KG1 (cell line): ENCODE measurements at places on chromosomes 5 and 9.
A peak's percentile ranks its signal among the peaks of the same experiment; 100 is the strongest.

- DNase-seq, result peak; percentile 62
Observed at GRCh38 chr5:10635257-10635866, 71.5 kb downstream of the ANKRD33B start.

DNA sequence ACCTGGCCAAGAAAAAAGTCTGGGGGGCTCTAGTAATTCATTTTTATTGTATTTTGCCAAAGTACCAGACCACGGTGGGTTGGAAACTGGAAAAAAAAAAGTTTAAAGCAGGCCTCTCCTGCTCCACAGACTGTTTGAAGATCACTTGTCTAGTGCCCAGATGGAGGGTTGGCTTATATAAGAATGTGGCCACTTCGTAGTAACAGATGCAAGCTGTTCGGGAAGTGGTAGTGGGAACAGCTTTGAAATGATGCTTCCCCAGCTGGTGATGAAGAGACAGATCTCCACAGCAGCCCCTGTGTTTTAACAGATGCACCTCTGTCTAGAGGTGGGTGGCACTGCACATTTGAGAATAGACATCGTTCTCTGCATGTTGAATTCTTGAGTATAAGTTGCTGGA lies 54.3 kb upstream of the DMRT3 start:
- no peak for DNase-seq

- no peak for DNase-seq
Observed at GRCh38 chr5:62395210-62395950, 8.3 kb downstream of the DIMT1 start.

DNA sequence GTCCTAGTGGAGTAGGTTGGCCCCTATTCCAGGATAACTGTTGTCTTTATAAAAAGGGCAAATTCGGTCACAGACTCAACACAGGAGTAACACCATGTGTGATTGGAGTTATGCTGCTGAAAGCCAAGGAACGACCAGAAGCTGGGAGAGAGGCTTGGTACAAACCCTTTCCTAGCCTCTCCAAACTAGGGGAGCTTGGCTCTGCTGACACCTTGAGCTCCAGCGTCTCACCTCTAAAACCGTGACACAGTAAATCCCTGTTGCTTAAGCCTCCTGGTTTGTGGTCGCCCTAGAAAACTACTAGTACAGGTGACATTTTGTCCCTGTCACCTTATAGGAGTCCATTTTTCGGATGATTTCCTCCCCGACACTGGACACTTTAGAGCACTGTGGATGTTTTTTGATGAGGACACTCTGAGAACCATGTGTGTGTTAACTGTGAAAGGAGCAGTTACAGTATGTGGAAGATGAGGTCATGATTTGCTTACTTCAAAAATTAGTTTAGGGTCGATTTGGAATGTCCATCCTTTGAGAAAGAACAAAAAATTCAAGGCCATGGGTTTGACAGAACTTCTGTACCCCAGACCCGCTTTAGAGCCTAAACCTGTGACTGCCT lies 167.0 kb downstream of the PDZD2 start:
- no peak for DNase-seq

- DNase-seq, result no peak
Observed at GRCh38 chr5:157076558-157076957, 17.6 kb upstream of the HAVCR1 start.

DNA sequence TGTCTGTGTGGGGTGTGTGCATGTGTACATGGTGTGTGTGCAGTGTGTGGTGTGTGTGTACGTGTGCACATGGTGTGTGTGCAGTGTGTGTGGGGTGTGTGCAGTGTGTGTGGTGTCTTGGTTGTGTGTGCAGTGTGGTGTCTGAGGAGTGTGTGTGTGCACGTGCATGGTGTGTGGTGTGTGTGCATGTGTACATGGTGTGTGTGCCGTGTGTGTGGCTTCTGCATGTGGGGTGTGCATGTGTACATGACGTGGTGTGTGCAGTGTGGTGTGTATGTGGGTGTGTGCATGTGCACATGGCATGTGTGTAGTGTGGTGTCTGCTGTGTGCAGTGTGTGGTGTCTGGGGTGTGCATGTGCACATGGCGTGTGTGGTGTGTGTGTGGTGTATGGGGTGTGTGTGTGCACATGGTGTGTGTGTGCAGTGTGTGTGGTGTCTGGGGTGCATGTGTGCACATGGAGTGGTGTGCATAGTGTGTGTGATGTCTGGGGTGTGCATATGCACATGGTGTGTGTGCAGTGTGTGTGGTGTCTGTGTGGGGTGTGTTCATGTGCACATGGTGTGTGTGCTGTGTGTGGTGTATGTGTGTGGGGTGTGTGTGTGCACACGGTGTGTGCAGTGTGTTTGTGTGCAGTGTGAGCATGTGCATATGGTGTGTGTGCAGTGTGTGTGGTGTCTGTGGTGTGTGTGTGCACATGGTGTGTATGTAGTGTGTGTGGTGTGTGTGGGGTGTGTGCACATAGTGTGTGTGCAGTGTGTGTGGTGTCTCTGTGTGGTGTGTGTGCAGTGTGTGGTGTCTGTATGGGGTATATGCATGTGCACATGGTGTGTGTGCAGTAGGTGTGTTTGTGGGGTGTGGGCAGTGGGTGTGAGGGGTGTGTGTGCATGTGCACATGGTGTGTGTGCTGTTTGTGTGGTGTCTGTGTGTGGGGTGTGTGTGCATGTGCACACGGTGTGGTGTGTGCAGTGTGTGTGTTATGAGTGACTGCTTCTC lies 40.6 kb upstream of the ZNG1F start:
- DNase-seq, result no peak

GRCh38 chr9:127183814-127184582 lies 61.6 kb upstream of the ANGPTL2 start:
- no peak for DNase-seq

DNA sequence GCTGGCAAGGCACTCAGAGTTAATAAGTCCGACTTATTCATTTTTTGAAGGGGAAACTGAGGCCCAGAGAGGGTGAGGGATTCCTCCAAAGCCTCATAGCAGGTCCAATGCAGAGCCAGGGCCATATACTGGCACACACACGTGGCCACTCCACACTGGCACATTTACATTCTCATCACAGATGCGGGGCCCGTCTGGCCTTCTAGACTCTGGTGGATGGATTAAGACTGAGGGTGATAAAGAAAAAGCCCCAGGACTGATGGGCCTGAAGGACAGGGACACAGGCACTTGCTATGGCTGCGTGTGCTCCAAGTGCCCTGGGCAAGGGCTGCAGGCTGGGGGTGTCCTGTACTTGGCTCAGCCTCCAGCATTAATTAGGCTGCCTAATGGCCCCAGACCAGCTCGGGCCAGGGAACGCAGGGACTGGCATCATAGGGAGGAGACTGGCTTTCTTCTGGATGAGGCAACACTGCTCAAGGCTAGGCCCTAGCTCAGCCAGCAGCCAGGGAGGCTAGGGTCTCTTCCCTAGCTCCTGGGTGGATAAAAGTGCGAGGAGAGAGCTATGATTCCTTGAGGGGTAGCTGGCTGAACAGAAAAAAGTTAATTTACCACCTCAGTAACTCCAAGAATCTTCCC lies 28.5 kb upstream of the CSF1R start:
- no peak for DNase-seq

DNA sequence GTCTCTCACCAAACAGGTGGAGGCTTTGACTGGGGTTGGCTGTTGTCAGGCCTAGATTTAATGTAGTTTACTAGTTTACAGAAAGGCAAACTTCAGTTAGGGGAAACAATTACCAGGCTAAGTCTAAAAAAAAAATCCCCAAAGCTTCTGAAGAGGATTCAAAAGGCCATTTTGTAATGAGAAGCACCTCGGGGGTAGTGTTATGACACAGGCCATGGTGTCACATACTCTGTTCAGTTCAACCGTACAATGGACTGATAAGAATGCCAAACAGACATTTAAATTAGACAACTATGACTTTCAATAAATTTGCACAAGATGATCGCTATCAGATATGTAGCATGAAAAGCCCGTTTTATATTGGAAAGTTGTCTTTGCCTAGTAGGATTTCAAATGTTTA lies 120.1 kb upstream of the PCA3 start:
- no peak for DNase-seq

DNA sequence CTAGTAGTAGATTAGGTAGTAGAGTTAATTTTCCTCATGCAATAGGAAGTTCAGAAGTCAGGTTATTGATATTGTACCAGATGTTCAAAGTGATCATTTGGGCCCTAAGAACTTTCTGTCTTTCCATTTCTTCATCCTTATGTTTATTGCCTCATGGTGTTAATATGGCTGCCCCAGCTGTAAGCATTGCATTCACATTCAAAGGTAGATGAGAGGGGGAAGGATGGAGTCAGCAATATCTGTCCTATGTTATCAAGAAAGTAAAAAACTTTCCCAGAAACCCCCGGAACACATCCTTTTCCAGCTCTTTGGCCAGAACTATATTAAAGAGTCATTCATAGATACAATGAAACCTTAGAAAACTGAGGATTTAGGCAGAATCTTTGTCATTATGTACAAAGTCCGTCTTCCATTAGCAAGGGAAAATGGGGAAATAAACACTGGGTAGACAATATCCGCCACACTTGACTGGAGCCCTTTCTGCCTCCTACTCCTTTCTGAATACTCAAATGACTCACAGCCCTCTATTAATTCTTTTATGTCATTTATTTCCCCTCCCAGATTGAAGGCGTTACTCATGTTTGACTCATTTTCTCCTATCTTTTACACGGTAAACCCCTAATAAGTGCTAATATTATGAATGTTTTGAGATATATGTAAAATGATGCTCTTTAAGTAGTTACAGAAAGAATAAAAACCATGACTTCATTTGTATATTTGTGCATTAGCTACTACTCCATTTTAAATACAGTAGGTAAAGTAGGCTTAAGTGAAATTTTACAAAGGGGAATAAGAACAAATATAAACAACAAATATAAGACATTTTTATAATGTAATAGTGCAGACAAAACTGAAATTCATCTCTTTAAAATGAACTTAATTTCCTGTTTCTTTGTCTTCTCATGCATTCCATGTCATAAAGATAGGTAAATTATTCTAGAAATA lies 127.6 kb downstream of the SLF1 start:
- DNase-seq, result no peak

DNA sequence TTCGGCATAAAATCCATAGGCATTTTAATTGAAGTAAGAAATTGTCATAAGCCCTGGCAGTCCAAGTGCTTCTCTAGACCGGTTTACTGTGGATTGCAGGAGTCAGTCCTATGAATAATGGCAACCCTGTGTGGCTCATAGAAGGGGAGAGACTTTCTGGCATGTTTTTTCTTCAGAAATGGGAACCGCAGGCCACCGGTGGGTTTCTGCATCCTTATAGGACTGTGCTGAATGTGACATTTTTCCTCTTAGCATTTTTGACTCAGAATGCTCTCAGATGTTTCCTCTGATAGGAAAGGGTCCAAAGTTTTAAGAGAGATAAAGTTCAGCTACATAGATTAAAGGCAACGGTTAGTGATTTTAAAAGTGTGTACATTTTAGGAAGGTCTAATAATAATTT lies 6.3 kb downstream of the DAPK1 start:
- no peak for DNase-seq

- no peak for DNase-seq
Observed at GRCh38 chr5:14219800-14220512, 76.8 kb downstream of the TRIO start.

DNA sequence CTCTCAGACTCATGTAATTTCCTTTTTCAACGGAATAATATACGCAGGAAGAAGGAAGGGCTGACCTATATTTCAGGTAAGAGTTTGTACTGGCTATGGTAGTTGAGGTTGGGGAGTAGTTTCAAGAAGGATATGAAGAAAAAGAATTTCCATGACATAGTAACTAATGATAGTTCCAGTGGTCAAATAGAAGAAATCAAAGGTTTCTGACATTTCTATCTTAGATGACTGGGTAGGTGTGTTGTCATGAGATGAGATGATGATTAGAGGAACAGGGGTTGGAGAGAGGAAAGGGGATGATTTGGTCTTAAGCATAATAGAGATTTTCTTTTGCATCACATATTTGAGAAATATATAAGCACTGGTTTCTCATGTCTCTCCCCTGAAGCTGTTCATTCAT lies 166.0 kb downstream of the SPATA31D1 start:
- DNase-seq, result no peak

DNA sequence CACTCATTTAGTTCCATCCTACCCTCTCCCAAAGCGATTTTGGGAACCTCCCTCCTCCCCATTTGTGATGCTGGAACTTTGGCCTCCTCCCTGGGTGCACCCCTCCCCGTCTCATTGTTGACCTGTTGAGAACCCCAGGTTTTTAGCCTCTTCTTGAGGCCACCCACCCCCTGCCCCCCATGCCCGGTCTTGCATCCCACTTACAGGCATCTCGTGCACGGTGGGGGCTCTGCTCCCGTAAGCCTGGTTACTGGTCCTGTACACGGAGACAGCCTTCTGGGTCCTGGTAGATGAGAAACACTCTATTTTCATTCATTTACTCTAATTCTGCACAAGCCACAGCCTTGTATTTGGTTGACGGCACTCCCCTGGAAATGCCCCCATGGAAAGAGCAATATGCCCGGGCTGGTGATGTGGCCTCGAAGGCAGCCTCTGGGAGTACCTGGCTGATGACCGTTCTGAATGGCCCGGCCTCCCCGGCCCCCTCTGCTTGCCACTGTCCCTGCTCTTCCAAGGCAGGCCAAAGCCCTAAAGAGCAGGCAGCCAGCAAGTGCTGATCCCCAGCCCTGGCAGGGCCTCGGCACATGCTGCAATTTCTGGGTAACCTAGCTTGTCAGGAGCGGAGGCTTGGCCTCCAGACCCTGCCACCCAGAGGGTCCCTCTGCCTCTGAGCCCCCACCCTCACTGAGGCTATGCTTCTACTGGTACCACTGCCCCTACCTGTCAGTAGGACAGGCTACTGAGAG lies 1.9 kb upstream of the MRPS2 start:
- no peak for DNase-seq

- DNase-seq, result no peak
Observed at GRCh38 chr5:96745844-96746531, 61.8 kb downstream of the ERAP1 start.

- DNase-seq, result no peak
Observed at GRCh38 chr5:2239201-2239910, 356.6 kb upstream of the IRX4 start.

DNA sequence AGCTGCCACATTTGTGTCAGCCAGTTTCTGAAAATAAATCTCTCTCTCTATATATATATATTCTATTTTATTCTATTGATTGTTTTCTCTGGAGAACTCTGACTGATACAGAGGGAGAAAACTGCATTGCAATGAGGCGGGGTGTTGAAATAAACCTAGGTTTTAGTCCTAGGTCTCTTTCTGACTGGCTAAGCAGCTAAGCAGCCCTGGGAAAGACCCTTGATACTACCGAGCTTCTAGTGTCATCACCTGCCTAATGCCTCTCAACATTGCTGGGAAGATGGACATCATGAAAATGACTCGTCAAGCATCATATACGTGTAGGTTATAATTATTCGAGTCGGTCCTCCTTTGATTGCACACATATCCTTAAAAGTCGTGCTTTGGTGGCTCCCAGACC lies 166.5 kb upstream of the IL12B start:
- DNase-seq, result no peak
